ENCODE measurements at places on chromosomes 12 and 14. TPM values are rescaled to one million over a fixed set of nuclear protein-coding genes. Genes with fewer than 3 reads are reported as not detected.

The RND1 gene
- total RNA-seq = 1.1 TPM

- no peak for DNase-seq
Observed at GRCh38 chr12:40016980-40017379, 88.9 kb downstream of the SLC2A13 start.

The PPP2R3C gene
- 28.6 TPM for total RNA-seq

- no peak for DNase-seq
Observed at GRCh38 chr14:98931911-98932310, 340.1 kb downstream of the BCL11B start.

The P3H3 gene
- total RNA-seq = 10.1 TPM

DNA sequence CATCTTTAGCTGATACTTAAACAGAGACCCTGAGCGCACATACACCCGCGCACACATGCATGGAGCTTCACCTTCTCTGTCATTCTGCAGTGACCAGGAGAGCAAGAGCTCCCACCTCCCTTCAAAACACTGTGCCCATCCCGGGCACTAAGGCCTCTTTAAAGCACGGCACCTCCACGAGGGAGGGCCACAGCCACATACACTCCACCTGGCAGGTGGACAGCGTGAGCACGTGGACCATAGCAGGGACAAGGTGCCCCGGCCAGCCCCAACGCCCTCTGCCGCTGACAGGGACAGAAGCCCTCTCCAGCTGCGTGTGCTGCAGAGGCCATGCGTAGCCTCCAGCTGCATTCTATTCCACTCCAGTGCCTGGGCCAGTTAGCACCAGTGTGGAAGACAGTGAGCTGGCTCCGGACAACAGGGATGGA lies 5.4 kb downstream of the GAPDH start:
- DNase-seq = no peak

The NTN4 gene
- total RNA-seq = 110 TPM

- no peak for DNase-seq
Observed at GRCh38 chr12:81942594-81942993, 183.4 kb upstream of the PPFIA2 start.

The FAM222A gene
- total RNA-seq = 0.32 TPM
